ENCODE measurements at places on chromosomes 3 and 15.

DNA sequence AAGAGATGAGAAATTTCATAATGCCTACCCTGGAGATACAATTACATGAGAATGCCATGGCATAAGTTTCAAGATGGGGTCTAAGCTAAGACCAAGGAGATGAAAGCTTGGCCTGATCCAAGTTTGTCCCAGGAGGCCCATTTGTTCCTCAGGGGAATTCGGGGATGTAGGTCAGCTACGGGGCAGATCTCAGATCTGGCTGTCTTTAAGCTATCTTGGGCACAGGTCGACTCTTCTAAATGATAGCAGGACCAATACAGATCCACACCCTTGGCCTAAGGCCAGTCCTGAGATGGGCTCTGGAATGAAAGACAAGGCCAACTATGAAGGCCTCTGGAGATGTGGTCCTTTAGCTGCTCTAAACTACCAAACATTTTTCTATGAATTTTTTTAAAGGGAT, 16.6 kb downstream of the ABI3BP start:
- no peak for DNase-seq

- DNase-seq: no peak
Measured at GRCh38 chr3:51163051-51163450, 222.0 kb upstream of the MANF start.

- no peak for DNase-seq
Measured at GRCh38 chr3:13849018-13849417, 30.9 kb downstream of the WNT7A start.

DNA sequence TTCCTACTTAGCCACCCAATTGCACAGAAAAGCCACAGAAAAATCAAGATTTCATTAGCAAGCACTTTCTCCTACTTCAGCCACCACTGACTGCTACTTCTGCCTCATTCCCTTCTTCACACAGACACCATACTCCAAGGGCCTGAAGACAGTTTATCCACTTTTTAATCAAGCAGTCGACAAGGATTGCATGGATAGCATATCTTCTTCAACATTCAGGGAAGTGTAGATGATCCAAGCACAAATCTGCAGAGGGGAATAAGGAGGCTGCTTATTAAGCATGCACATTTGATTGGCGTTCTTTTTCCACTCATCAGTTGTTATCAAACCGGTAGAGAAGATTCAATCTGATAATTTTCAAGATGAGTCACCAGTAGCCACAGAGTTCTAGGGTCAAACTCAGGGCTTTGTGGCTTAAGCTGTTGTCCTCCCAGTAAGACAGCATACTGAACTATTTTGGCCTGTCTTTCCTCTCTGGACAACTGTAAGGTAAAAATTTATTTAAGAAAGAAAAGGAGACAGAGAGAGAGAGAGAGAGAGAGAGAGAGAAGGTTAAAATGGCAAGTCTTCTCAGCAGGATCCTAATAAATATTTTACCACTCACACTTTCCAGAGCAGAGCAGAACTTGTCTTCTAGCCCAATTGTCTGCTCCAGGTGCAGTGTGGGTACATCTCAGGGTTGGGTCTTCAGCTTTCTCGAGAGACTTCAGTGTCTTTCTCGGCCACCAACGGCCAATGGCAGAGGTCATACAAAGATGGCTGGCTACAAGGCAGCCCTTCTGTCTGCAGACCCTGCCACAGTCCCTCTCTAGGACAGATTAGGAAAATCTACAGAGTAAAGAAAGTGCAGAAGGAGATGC, 80.6 kb upstream of the BHLHE40 start:
- DNase-seq: no peak

GRCh38 chr3:73408634-73409033, 216.1 kb downstream of the PDZRN3 start:
- DNase-seq: no peak

GRCh38 chr3:69460034-69460433, 74.1 kb upstream of the FRMD4B start:
- DNase-seq: no peak

GRCh38 chr3:154247806-154248415, 76.4 kb downstream of the DHX36 start:
- DNase-seq: no peak

DNA sequence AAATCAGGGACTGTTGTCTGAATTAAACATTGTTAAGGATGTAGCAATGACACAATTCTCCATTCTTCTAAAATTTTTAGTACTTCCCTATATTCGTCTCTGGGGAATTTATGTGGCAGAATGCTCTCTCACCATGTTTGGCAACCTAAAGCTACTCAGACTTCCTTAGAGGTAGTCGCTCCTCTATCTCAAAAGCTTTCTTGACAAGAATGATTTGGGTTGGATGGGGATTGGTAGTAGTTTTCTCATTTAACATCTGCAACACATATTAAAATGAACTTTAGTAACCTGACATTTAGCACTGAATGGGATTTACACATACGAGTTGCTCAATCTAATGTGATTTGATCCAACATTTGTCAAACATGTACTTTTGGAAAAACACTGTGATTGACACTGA, 233.3 kb downstream of the RBMS3 start:
- DNase-seq: no peak

GRCh38 chr15:59367022-59367451, 5.6 kb downstream of the MYO1E start:
- DNase-seq: no peak

DNA sequence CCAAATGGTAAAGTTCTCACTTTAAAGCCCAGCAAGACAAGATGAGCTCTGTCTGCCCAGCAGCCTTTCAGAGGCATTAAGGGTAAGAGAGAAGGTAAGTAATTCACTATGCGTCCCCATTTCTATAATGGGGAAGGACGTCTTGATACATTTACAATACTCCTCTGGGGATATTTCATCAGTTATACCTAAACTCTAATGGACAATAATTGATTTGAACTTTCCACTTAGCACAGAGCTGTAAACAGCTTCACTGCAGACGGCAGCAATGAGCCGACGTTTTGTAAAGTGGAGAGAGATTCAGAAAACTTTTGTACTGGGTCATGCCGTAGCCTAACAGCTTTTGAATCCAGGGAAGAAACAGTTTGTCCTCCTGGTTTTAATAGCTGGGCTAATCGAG, 127.4 kb downstream of the TIGIT start:
- DNase-seq: no peak

GRCh38 chr15:65254356-65254755, 32.3 kb downstream of the PARP16 start:
- DNase-seq: no peak

- DNase-seq: no peak
Measured at GRCh38 chr3:105876780-105877327, 8.0 kb upstream of the CBLB start.

GRCh38 chr3:113117511-113118234, 93.7 kb upstream of the BOC start:
- no peak for DNase-seq
